ENCODE measurements at places on chromosomes 6 and 20. TPM values are rescaled to one million over a fixed set of nuclear protein-coding genes. Genes with fewer than 3 reads are reported as not detected.

RAMACL gene
- polyA plus RNA-seq: 0.38 TPM

ZSCAN23 gene
- polyA plus RNA-seq: 0.48 TPM

SYCP2L gene
- 0.48 TPM for polyA plus RNA-seq

ID4 gene
- polyA plus RNA-seq: 57.3 TPM

KIF25 gene
- 0.25 TPM for polyA plus RNA-seq

DNA sequence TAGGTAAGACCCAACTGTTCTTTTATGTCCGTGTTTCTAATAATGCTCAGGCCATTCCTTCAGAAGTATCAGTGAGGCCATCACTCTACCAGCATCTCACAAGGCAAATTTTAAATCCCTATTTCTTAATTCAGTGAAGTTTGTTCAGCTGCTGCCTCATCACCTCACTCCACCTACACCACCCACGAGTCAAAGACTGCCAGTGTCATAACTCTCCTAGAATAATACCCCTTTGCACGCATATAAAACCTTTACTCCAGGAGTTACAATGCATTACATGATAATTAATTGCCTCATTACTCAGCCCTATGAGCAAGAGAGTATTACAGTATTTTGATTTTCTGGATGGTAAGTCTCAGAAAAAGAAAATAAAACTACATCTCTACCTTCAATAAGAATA, 793.6 kb downstream of the TFAP2A start:
- DNase-seq: no peak

- DNase-seq: peak; percentile 23
These were observed 59.1 kb upstream of the BHLHE23 start for GRCh38 chr20:63065911-63066310.

DNA sequence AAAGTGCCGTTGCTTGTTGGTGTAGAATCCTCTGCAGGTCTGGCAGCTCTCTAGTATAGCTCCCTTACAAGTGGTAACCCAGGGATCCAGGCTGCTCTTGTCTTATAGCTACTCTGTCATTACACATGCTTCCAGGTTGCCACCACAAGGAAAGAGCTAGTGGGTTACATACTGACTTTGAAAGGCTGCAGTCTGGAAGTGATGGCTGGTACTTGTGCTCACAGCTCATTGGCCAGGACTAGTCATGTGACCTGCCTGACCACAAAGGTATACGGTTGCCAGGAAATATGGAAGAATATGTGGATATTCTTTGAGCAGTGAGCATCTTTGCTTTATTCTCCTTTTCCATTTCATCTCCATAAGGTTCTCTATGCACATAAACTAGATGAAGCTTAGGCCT, 46.0 kb downstream of the RREB1 start:
- no peak for DNase-seq

GRCh38 chr6:163152701-163153100, 261.8 kb upstream of the QKI start:
- DNase-seq: no peak

DNA sequence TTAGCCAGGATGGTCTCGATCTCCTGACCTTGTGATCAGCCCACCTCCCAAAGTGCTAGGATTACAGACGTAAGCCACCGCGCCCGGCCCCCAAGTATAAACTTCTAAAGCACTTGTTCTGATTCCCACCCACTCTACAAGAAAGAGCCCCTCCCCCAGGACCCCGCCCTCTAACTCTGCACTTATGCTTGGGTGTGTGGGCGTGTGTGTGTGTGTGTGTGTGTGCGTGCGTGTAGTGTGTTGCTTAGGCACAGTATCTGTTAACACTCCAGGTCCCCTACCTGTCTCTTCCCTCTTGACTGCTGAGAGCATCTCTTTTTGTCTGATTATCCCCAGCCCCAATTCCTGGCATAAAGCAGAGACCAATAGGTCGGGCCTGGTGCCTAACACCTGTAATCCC, 6.0 kb upstream of the PTCRA start:
- DNase-seq: no peak

DNA sequence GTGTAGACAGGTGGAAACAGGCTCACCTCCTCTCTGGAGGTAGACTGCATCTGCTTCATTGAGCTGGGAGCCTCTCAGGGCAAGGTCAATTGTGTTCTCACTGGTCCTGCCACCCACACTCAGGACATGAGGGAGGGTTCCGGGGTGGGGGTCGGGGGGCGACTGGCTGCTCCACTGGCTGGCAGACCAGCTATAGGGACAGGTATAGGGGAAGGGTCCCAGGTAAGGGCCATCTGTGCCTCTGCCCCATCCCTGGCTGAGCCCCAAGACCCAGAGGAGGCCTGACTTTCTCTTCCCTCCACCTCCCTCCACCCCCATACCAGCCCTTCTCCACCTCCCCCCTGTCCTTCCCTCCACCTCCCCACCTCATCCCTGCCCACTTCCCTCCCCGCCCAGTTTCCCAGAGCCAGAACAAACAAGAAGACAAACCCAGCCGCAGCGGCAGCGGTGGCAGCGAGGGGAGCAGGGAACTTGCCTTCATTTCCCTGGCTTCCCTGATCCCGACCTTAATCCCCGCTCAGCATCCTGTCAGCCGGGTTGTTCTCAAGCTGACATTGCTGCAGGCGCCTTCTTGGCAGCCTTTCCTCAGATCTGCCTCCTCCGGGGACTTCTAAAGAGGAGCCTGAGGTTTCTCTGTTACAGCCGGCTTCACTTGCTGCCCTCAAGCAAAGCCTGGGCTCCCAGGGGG, 18.3 kb upstream of the FOXP4 start:
- peak; percentile 57 for DNase-seq
